CD14-positive monocyte (primary cell): ENCODE measurements at places on chromosomes 12 and 14.

GRCh38 chr12:99413751-99414150 is 233.8 kb upstream of the GARIN6 start:
- DNase-seq = no peak

DNA sequence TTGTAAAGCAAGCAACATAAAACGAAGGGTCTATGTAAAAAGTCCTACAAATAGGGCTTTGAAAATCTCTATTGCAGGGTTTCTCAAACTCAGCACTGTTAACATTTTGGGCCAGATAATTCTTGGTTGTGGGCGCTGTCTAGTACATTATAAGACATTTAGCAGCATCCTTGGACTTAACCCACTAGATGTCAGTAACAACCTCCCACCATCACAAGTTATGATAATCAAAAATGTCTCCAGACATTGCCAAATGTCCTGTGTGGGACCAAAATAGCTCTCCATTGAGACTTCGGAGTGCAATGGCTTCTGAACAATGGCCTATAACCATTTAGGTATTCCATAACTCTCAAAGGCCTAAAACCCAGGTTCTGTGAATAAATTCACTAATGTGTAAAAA is 22.9 kb upstream of the DHRS7 start:
- DNase-seq = no peak

DNA sequence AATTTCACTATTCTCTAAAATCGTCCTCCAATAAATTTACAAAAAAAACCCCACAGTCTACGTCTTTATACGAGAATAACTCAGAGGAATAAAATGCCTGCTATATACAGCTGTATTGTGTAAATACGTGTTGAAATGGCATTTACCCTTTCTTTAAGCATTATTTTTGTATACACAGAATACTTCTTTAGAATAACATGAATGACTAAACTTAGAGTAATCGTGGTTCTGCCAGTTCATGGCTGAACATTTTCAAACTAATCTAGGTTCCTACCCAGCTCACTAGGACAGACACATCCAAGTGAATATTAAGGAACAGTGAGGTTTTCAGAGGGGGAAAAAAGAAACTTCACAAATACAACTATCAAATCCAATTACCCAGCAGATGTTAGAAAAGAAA is 24.6 kb downstream of the DICER1 start:
- DNase-seq = no peak

- peak; percentile 96 for DNase-seq
Measured at GRCh38 chr14:105069871-105070759, 4.9 kb upstream of the GPR132 start.

- DNase-seq = no peak
Measured at GRCh38 chr14:71242237-71242748, 335.0 kb downstream of the PCNX1 start.

GRCh38 chr14:58864751-58865513 is 227.2 kb downstream of the DACT1 start:
- DNase-seq = no peak

DNA sequence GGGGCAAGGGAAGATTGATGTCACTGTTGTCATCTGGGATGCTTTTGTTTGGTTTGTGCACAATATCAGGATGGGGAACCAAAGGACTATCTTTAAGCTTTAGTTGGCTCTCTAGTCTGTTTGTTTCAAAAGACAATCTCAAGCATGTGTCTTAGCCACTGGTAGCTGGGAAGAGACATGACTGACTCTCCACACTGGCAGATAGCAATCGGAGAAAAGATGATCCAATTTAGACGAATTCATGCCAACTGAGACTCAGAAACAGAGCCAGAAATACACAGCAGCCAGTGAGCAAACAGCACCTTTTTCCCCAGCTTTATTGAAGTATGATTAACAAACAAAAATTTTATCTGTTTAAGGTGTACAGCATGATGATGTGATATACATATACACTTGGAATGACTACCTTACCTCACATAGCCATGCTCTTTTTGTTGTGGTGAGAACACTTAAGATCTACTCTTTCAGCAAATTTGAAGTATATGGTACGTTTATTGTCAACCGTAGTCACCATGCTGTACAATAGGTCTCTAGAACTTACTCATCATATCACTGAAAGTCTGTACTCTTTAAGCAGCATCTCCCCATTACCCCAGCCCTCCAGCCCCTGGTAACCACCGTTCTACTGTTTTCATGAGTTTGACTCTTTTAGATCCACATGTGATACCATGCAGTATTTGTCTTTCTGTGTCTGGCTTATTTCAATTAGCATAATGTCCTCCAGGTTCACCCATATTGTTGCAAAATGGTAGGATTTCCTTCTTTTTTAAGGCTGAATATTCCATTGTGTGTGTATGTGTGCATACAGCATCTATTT is 50.6 kb downstream of the DUSP16 start:
- no peak for DNase-seq

- DNase-seq = no peak
Measured at GRCh38 chr14:60220917-60221316, 28.1 kb upstream of the PPM1A start.

DNA sequence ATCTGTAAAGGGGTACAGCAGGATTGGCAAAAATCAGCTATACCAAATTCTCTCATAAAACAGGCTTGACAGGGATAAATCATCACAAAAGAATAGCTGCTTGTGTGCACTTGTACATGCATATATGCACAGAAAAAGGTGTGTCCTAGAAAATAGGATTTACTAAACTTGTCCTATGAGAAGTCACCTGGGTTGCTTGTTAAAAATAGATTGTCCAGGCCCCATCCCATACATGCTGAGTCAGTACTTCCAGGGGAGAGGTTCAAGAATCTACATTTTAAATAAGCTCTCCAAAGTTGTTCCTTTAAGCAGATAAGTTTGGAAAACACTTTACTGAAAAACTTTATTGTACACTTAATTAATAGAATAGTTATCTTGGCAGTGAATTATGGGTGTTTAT is 123.1 kb downstream of the ANO6 start:
- DNase-seq = no peak

DNA sequence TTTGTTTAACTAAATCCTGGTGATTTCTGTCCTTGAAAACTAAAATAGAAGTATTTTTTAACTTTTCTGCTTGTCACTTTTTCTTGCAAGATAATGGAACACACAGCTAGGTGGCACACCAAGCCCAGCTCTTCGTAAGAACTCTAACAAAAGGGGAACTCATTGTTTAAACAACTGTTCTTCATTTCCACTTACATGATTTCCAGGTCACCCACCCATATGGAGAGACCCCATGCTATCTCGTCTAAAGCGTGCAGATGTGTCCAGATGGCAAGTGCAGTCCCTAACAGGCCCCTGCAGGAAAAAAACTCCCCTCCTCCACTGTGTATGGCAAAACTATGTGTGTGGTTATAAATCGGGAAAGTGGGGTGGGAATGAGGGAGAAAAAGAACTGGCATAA is 43.3 kb upstream of the NT5DC3 start:
- peak; percentile 28 for DNase-seq

DNA sequence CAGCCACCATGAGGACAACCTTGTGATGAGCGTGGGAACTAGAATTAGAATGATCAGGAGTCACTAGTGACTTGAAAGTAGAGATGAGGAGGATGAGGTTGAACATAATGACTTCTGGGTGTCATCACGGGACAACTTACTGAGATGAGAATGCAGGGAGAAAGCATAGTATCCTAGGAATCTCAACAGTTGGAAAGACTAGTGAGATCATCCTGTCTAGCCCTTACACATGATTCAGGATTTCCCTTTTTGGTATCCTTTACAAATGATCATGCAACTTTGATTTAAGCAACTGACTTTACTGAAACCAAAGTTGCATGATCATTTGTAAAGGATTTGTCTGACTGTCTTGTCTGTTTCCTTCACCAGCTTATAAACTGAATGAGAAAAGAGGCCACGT is 51.8 kb upstream of the HIF1A start:
- peak; percentile 25 for DNase-seq

GRCh38 chr12:56326533-56326932 is 7.3 kb downstream of the PAN2 start:
- no peak for DNase-seq

DNA sequence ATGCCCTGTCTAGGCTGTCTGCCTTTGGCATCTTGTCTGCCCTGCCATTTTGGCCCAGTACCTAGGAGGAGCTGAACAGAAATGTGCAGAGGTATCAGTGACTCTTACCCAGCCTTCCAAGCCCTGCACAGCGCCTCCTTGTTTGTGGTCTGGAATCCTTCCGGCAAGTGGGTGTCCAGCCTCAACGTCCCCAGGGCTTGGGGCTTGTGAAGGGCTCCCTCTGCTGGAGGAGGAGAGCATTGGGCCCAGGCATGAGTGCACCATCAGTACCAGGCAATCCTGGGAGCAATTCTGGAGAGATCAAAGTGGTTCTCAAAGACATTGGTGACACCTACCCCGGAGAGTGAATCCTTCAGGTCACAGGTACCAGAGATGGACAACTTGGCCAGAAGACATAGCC is 2.4 kb upstream of the TCL1B start:
- no peak for DNase-seq

DNA sequence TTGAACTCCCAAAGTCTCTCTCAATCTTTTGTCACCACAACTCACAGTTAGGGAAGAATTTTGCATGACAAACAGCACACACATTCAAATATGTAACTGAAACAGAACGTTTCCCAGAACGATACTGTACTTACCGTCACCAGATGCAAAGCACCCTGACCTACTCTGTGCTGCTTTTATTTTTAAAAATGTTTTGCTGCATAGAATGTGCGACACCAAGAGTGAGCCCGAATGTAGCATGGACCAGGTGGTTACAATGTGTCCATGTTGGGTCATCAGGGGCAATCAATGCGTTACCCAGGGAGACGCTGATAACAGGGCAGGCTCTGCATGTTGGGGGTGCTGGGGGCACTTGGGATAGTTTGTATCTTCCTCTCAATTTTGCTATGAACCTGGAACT is 14.6 kb upstream of the EIF5 start:
- no peak for DNase-seq

DNA sequence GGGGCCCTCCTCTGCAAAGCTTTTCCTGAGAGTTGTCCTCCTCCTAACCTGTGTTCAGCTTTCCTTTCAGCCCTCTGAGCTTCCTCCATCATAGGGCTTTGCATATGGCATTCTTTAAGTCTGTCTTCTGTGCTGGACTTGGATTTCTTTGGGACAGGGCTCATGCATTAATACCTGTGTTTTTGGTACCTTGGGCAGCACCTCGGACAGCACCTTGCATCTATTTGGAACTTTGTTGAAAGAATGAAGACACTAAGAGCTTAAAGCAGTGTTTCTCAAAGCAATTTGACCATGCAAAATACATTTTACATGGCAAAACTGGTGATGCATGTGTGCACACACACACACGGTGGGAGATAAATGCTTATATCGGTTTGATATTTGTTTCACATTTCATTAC is 115.0 kb upstream of the SRRM4 start:
- no peak for DNase-seq

DNA sequence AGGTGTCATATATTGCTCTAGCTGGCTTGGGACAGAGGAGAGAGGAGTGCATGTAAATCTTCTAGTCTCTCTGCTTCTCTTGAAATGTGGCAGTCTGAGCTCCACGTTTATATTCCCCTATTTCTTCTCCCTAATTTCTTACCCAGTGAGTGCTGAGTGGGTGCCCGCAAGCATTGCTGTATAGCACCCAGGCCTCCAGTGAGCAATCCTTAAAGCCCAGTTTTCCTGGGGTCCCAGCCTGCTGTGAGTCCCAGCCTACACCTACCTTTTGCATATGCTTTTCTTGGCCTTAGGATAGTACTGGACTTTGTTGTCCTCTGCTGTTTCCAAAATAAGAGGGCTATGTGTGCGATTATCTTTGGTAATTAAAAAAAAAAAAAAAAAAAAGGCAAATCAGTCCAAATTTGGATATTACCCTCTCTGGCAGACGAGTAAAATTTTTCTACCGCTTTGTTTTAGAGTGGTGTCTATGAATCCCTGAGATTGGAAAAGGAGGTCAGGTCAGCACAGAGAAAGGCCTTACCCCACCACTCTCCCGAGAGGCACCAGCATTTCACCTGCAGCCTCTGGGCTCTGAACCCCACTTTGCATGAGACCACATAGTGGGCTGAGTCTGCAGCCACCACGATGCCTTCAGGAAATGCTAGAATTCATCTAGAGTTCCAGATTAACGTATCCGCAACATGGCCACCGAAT is 1.1 kb downstream of the MGST1 start:
- DNase-seq = no peak

GRCh38 chr14:105173901-105174894 is 5.6 kb upstream of the JAG2 start:
- peak; percentile 37 for DNase-seq

DNA sequence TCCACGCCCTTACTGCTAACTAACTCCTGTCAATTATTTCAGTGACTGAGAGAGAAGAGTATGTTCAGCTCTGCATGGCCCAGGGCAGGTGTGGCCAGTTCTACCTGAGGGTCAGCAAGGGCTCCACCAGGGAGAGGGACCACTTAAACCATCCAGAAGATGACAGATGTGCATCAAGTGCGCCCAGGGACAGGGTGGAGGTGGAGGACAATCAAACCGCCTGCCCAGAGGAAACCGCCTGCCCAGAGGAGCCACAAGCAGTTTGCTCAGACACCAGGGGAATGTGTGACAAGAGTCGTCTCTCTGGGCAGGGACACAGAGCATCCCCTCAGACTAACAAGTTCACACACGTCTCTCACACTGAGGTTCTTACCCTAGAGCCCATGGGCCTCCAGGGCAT is 14.5 kb downstream of the DPF3 start:
- no peak for DNase-seq

GRCh38 chr12:89863968-89864367 is 155.3 kb upstream of the ATP2B1 start:
- peak; percentile 58 for DNase-seq

- peak; percentile 58 for DNase-seq
Measured at GRCh38 chr12:57756406-57757341, 1.8 kb downstream of the MARCHF9 start.
